Activated T-cell treated with anti-CD3 and anti-CD28 coated beads, Interleukin-2, amount 50 U/mL, for 24 hours (primary cell): ENCODE measurements at places on chromosomes 3 and 15.

DNA sequence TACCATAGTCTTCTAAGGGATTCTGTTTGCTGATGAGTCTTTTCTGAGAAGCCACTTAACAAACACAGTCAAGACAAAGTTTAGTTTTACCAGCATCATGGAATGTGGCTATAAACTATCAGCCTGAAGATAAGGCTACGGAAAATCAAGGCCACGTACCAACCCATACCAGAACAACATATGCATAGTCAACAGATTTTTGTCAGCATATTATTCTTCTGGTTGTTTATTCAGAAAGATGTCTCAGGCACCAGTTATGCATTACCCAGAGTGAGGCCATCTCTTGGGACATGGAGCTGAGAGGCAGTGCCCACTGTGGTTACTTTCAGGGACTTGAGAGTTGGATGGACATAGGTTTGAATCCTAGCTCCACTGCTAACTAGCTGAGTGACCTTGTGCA, 60.4 kb downstream of the SOX2 start:
- no peak for DNase-seq

DNA sequence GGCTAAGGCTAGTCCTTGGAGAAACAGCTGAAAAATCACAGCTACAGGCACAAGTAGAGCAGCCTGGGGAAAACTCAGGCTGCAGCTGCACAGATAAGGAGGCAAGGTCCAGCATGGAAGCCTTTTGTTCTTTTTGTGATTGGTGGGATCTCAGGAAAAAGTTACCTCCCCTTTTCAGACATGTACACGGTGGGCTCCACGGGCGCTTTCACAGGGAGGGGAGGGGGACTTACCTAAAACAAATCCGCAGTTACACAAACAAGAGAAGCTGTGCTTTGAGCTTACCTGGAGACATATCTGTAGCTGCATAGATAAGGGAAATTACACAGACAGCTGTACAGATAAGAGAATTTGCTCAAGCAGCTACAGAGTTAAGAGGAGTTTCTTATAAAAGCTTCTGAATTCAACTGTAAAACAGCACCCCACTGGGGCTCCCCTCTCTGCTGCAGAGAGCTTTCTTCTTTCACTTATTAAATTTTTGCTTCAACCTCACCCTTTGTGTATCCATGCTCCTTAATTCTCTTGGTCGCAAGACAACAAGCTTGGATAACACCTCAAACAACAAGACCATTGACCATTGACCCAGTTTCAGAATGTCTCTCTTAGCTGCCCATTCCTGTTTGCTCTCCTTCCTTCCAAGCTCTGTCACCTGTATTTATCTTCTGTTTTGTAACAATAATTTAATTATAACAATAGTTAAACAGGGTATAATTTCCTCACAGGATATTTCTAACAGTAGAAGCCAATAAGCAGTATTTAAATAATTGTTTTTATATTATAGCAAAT, 10.9 kb upstream of the CD200 start:
- DNase-seq: no peak

- no peak for DNase-seq
Measured at GRCh38 chr3:39021465-39022285, 30.1 kb downstream of the SCN11A start.

DNA sequence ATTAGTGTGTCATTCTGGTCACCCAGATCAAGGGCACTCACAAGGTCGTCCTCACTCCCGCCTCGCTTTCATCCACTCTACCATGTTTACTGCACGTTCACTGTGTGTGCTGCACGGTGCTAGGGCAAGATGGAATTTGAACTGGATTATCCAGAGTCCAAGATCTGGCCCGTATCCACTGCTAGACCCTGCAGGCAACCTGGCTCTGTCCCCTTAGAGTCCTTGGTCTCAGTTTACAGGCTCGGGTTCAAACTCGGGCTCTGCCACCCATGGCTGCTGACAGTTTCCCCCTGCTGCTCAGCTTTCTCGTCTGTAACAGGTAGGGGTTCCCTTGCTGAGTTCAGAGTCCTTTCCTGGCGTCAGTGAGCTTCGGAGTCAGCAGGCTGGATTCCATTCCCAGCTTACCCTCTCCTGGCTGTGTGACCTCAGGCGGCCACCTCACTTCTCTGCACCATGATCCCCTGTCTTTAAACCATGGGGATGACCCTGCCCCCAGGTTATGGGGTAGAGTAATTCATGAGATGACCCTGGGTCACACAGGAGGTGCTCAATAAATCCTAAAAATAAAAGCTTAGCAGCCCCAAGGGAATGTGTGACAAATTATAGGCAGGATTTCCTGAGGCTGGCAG, 79.6 kb upstream of the SLC6A6 start:
- no peak for DNase-seq
